ENCODE measurements at places on chromosomes 13 and 19.
A peak's percentile ranks its signal among the peaks of the same experiment; 100 is the strongest.

- DNase-seq, result no peak
These were observed 269.2 kb downstream of the KLF12 start for GRCh38 chr13:73865027-73865426.

- DNase-seq, result no peak
These were observed 45.2 kb downstream of the TPP2 start for GRCh38 chr13:102642029-102642428.

GRCh38 chr19:10290357-10290875, 664 bp downstream of the ICAM5 start:
- DNase-seq, result no peak

DNA sequence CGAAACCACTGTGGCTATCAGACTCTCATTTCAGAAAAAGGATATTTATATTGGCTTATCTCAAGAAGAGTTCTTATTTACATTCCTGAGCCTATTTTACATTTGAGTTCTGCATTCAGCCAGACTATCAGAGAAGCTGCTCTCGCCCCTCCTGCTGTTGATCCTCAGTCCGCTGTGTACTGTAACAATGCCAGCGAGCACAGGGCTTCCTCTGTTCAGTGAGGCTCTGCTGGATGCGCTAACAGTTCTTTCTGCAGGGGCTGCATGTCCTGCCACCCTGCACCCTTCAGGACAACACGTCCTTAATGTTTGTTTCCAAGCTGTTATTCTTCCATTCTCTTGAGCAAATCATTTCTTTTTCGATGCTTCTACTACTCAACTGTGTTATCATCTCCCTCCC, 463.7 kb upstream of the SGCG start:
- DNase-seq, result no peak

- DNase-seq, result no peak
These were observed 222.1 kb upstream of the OBI1 start for GRCh38 chr13:78881054-78881453.

- DNase-seq, result no peak
These were observed 3.5 kb downstream of the FFAR2 start for GRCh38 chr19:35451338-35452096.

DNA sequence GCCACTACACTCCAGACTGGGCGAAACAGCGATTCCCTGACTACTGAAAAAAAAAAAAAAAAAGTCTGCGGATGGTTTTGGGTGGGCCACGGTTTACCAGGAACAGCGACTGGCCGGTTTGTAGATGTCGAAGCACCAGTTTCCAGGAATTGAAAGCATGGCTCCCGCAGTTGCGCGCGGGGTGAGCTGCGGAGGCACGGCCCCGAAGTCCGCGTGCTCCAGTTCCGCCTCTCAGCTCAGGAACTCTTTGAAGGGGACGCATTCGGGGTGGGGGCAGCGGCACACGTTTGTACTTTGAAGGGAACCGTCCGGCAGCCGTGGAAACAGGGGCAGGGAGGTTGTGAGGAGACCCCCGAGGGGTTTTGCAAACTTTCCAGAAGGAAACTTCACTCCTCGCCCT, 27.1 kb upstream of the PABPC3 start:
- DNase-seq, result no peak

DNA sequence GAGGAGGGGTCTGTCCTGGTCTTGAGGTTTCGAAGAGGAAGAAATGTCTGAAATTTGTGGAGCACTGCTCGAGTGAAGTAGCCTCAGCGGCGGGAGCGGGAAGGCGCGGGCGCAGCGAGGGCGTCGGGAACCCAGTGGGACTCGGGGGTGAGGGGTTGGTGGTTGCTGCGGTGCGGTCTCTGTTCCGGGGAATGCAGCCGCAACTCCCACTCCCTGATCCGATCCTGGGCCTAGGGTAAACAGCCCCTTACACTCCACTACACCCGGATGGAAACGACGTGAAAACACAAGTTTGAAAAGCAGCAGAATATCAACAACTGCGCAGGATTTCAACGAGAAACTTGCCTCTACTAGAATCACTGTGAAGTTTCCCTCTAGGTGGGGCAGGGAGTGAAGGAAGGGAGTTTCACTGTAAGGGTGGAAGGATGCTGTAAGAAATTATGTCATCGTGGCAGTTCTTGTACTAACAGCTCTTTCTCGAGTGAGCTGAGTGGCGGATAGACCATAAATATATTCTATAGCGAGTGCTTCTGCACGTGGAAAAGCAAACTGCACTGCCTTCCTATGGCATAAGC, 2.0 kb upstream of the KLF12 start:
- peak; percentile 17 for DNase-seq

DNA sequence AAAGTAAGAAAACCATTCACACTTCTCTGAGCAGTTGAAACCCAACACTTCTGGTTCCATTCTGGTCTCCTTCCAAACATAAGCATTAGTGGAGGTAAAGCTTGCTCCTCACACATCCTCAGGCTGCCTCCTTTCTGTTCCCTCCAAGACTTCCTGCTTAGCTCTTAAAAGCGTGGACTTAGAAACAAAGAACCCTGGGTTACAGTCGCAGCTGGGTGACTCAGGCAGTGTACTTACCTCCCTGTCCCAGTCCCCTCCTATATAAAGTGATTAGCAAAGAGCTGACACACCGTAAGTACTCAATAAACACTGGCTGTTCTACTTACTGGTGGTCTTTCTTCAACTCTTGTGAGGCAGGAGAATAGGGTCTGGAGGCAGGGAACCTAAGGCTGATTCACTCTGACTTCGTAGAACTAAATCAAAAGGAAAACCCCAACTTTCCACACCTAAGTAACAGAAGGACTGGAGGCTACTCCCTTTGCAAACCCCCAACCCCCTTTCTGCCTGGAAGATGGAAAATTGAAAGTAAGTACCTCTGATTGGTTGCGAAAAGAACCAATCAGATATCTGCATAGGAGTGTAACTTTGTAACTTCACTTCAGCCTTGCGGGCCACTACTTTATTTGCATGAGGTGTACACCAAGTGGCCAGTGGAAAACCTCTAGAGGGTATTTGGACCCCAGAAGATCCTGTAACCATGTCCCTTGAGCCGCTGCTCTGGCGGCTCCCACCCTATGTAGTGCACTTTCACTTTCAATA, 165.4 kb downstream of the SUCLA2 start:
- DNase-seq, result no peak

DNA sequence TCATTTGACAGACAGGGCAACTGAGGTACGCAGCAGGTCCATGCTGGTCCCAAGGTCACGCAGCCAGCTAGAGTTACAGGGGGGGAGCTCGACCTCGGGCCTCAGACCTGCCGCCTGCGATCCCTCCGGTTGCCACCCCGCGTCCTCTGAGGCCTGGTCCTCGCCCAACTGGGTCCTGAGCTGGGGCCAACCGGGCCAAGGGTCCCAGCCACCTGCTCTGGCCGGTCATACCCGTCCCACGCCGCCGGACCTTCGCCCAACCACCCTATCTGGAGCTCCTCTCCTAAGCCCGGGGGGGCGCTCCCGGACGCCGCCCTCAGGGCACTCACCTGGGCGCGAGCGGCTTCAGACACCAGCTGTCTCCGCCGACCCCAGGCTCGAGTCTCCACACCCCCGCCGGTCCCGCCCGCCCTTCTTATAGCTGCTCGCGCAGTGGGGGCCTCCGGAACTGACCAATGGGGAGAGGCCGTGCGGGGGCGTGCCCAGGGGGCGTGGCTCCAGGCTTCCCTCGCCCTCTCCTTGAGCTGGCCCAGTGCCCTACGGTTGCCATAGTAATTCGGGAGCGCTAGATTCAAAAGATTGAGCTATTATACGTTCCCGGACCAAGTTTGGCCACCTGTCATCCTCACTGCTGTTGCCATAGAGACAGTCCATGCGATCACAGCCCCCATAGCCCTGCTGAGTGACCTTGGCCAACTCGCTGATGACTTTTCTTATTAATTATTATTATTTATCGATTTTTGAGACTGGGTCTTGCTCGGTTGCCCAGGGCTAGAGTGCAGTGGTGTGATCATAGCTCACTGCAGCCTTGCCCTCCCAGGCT, at the start of gene PLIN5:
TSS of gene PLIN5 (minus strand) at position 389 of the 823 bp plus-strand sequence. CDS start 1,150 bp downstream, outside the sequence.
- DNase-seq, result peak; percentile 66

DNA sequence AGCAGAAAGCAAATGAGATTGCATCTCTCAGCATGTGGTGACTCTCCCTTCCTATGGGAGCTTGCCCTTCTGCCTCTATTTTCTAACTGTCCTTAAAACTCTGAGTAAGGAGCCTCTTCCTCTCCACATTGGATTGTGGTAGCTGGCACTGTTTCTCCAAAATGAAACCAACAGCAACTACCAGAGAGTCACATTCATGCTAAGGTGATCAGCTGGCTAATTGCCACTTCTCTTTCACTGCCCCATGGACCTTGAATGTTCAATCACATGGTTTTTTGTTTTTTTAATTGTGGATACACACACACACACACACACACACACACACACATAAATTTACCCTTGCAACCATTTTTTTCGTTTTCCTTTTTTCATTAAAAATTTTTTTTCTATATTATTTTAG, 154.7 kb upstream of the TSC22D1 start:
- DNase-seq, result no peak

DNA sequence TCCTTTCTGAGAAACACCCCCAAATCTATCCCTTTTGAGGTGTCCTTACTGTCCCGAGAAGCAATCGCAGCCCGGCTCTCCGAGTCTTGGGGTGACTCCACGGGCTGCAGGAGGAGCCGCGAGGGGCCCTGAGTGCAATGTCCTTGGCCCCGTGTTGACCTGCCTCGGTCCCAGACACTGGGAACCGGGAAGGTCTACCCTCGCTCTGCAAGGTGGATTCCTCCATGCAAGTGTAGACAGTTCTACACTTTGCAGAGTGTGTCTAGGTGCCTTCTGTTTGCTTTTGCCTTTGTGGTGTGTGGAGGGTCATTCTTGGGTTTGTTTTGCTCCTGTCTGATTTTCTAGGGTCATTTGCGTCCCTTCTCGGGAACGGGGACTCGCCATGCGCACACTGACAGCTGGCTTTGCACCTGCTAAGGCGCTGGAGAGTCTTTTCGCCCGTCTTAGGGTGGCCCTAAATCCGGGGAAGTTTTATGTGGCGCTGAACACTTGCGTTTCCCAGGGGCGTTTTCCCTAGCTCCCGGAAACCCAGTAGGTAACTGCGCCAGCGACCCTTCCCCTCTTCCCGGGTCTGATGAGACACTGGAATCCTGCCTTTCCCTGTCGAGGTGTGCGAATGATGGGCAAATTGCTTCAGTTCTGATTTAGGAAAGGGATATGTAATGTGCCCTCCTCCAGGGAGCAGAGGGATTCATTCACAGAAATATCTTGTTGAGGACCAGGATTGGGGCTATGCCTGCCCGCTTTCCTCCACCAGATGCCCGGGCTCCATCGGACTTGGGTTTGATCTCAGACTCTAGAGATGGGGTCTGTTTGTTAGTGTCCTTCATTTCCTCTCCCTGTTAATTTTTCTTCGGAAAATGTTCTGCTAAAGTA, 755 bp downstream of the SERTM1 start:
- DNase-seq, result no peak

GRCh38 chr13:40205771-40206240, 460.6 kb downstream of the FOXO1 start:
- no peak for DNase-seq

DNA sequence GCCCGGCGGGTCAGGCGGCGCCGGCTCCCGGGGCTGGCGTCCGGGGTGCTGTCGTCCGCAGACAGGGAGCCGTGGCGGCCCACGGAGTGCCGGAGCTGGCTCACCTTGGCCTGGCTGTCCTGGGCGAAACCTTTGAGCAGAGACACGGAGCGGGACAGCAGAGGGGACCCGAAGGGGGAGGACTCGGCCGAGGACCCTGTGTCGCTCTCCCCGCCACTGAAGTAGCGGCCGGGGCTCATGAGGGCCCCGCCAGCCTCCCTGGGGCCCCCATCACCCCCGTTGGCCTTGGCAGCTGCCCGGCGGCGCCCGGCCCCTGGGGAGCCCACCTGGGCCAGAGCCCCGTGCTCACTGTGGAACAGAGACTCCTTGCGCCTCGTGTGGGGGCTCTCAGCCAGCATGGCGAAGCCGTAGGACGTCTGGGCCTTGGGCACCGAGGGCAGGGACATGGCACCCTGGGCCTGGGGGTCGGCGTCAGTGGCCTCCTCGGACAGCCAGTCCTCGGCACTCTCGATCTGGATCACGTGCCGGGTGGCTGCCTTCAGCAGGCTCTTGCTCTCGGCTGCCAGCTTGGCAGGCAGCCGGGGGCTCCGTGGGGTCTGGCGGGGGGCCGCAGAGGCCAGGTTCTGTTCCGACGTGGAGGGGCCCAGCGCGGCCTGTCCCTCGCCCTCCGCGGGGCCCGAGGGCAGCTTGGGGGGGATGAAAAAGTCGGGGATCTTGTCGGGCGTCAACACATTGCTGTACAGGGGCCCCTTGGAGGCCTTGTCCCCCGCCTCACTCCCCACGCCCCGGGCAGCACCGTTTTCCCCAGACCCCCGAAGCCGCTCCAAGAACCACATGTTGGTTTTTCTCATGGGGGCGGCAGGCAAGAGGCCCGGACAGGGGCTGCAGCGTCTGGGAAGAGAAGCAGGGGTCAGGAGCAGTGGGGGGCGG, 1.2 kb downstream of the C2CD4C start:
- DNase-seq, result no peak

- DNase-seq, result no peak
These were observed 825 bp downstream of the ZNF776 start for GRCh38 chr19:57747472-57747807.

Data from A549 (cell line).